NCI-H187 (cell line): ENCODE measurements at places on chromosomes 16 and 17.
A peak's percentile ranks its signal among the peaks of the same experiment; 100 is the strongest.

DNA sequence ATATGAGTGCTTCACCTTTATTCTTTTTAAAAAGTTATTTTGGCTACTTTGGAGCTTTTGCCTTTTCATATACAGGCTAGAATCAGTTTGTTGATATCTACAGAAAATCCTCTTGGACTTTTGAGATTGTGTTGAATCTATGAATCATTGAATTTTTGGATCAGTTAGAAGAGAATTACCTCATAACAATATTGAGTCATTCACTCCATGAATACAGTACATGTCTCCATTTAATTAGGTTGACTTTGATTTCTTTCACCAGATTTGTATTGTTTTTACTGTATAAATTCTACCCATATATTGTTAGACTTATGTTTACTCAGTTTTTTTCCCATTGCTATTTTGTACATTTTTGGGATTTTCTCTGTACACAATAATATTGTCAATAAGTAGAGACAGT lies 54.4 kb downstream of the TAOK1 start:
- no peak for DNase-seq

DNA sequence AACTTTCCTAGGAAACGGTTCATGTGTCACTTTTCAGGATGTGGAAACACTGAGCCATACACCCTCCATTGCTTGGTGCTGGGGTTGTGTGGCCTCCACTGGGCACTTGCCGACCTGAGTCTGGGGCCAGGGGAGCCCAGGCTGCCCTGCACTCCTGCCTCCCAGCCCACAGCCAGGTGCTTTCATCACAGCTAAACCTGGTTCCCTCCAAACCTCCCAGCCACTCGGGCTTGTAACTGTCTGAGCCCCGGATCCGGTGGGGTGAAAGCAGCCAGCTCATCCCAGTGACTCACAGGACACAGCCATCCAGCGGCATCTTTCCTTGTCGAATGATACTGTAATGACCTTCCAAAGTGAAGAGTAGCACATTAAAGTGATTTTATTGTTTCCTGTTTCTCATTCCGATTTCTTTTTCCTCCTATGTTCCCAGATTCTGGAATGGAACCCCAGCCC lies 19.8 kb downstream of the CARHSP1 start:
- no peak for DNase-seq

DNA sequence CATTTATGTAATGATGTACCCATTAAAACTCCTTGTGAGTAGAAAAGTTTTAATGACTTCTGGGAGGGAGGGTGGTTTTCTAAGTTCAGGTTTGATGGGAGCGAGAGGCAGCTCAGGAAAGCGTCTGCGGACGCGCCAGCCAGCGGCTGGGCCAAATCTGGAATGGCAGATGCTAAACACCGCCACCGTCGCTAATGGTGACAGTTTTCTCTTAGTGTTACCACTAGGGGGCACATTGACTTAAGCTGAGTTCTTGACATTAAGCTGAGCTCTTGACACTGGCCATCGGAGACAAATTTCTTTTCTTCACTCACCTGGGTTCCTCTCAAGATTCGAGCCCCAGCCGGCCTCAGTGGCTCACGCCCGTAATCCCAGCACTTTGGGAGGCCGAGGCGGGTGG lies 6.7 kb downstream of the TRPV1 start:
- DNase-seq: peak; percentile 65

GRCh38 chr16:47258874-47259461 lies 115.2 kb upstream of the NETO2 start:
- DNase-seq: no peak

GRCh38 chr17:63760771-63761539 lies 12.4 kb downstream of the CCDC47 start:
- no peak for DNase-seq

DNA sequence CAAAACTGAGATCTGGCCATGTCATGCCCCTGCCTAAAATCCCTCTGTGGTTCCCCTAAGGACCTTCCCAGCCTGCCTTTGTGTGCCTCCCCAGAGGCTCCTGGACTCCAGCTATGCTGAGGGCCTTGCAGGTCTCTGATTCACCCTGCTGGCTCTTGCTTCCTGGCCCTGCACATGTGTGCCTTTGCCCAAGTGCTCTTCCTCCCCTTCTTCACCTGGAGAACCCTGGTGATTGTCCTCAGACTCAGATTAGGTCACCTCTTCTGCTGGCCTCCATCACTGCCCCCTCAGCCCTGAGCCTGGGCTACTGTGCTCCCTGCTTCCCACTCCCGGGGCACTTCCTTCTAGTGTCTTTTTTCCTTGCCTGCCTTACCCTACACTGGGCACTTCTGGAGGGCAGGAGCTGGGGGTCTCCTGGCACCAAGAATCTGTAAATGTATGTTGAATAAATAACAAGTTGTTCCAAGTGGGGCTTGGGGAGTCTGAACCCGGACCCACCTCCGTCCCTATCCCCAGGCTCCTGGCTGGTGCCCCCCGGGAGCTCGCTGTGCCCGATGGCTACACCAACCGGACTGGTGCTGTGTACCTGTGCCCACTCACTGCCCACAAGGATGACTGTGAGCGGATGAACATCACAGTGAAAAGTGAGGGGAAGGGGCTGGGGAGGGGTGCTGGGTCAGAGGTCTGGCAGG lies 7.8 kb downstream of the ITGA3 start:
- no peak for DNase-seq

DNA sequence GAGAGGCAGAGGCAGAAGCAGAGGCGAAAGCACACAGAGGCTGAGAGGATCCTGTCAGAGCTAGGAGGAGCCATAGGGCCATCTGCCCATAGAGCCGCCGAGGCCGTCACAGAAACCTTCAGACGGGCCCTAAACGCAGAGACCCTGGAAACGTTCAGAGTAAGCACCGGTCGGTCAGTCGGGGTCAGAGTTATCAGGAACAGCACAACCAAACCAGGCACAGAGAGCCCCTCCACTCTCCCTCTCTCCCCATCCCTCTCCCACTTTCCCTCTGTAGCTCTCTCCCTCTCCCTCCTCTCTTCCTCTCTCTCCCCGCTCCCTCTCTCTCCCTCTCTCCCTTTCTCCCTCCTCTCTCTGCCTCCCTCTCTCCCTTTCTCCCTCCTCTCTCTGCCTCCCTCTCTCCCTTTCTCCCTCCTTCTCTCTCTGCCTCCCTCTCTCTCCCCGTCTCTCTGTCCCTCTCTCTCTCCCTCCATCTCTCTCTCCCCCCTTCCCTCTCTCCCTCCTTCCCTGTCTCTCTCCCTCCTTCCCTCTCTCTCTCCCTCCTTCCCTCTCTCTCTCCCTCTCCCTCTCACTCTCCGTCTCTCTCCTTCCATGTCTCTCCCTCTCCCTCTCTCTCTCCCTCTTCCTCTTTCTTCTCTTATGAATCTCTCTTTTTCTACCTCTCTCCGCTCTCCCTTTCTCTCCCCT lies 138.9 kb downstream of the C16orf95 start:
- DNase-seq: no peak

- DNase-seq: no peak
Measured at GRCh38 chr17:69417545-69418483, 3.3 kb downstream of the MAP2K6 start.

DNA sequence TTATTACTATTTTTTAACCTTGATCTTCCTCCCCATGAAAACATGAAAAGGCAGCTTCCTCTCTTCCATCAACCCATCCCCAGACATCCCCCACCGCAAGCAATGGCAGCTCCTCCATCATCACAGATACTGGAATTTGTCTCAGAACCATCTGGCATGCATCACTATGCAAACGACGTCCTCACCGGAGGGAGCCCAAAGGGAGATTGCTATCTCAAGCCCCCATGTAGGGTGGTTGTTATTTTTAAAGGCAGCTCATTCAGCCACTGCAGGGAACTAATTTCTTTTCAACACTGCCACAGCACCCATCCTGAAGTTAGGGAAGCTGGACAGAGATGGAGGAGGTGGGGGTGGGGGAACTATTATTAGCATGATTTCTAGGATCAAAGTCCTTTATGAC lies 222.5 kb downstream of the FOXL1 start:
- no peak for DNase-seq

DNA sequence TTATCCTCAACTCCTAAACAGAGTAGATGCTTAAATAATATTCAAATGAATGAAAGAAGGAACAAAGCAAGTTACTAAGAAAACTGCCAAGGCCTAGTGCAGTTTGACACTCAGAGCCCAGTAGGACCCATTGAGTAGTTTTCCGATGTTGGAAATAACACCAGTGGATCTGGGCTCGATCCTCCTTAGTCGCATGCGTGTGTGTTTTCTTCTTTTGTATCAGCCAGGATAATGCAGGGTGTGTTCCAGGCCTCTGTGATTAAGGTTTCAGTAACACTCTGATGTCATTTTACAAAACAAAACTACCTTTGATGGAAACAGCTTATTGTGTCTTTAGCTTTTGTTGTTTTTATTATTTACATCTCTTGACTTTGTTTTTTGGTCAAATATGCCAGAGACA lies 24.5 kb downstream of the KSR1 start:
- no peak for DNase-seq

- peak; percentile 63 for DNase-seq
Measured at GRCh38 chr16:20614186-20615141, 38.3 kb upstream of the ACSM2B start.

- DNase-seq: no peak
Measured at GRCh38 chr16:74034862-74035261, 261.8 kb upstream of the PSMD7 start.

DNA sequence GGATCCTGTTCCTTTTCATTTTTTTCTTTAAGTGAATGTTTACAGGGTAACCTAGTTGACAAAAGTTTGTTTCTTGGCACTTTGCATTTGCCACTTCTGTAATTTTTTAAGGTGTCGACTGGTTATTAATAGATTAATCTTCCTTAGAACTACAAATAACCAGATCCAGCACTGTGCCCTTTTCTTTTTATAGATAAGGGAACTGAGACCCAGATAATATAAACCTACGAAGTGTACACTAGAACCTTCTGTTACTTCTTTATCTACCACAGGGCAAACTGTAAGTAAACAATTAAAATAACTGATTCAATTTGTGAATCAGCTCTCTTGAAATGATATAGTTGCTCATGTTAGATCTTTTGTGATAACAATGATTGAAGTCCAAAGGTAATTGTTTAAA lies 55.4 kb downstream of the NLK start:
- DNase-seq: no peak

GRCh38 chr17:10198509-10199249 lies at the start of gene GAS7:
Gene GAS7, minus strand, starts transcription at chr17:10198606.
- DNase-seq: no peak

DNA sequence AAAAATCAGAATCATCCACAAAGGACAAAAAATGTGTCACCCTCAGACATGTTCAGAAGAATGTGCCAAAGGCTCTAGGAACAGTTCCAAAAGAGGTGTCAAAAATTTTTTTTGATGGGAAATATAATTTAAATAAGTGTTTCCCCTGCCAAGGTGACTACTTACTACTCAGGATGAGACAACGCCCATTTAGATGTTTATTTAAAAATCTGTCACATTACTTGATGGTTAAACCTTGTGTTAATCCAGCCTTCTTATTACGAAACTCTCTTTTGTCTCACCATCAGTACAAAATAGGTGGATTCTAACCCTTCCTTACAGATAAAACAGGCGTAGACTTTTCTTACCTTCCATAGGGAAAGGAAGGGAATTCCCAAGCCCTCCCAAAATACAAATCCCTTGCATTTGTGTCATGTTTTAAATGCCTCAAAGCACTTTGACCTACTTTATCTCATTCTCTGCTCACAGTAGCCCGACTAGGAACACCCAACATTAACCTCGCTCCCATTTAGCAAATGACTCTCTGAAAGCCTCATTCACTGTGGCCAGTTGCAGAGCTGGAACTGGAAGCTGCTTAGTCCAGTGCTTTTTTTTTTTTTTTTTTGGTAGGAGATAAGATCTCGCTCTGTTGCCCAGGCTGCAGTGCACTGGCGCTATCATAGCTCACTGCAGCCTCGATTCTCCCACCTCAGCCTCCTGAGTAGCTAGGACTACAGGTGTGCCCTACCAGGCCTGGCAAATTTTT lies 5.8 kb upstream of the GNA13 start:
- DNase-seq: no peak

- DNase-seq: no peak
Measured at GRCh38 chr16:58022601-58023371, 2.8 kb upstream of the MMP15 start.

- no peak for DNase-seq
Measured at GRCh38 chr16:24298548-24299167, 42.5 kb downstream of the CACNG3 start.

GRCh38 chr17:16319969-16320368 lies 33.3 kb downstream of the CENPV start:
- DNase-seq: no peak

DNA sequence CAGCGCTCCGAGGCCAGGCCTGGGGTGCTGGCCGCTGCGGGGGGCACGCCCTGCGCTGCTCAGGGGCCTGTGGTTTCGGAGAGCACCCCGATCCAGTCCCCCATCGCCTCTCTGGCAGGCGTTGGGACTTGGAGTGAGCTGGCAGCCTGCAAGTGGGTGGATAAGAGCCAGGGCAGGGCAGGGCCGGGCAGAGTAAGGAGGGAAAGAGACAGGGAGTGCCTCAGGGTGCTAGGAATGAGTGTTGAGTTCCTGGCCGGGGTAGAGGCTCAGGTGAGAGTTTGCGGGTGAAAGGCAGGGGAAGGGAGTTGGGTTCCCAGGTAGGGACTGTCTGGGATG lies 1.3 kb downstream of the CDH13 start:
- DNase-seq: no peak

GRCh38 chr17:73956595-73957465 lies 246.6 kb upstream of the RPL38 start:
- no peak for DNase-seq

GRCh38 chr17:44912763-44913544 lies 2.3 kb downstream of the GFAP start:
- DNase-seq: no peak

- no peak for DNase-seq
Measured at GRCh38 chr17:59296190-59296589, 35.3 kb upstream of the YPEL2 start.

- no peak for DNase-seq
Measured at GRCh38 chr16:84391151-84392030, 23.1 kb downstream of the ATP2C2 start.

DNA sequence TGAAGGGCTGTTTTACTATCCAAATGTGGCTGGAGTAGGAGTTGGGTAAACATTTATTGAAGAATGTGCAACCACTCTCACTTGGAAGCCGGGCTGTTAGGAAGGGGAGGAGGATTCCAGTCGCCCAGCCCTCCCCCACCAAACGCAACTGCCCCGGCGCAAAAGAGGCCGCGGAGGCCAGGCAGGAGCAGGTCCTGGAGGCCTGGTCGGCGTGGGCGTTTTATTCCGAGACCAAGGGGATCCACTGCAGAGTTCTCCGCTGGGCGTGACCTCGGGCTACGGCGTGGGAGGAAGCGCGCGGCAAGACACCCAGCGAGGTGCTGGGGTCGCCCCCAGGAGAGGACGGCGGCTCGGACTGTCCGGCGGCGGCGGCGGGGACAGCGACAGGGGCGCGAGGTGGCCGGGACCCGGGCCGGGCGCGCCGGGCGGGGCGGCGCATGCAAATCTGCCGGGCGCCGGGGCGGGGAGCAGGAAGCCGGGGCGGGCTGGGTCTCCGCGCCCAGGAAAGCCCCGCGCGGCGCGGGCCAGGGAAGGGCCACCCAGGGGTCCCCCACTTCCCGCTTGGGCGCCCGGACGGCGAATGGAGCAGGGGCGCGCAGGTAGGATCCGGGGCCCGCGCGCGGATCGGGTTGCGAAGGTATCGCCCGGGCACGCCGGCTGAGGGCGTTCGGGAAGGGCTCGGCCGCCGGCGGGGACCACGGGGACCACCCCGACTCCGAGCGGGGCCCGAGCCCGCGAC lies at the start of gene IL4R:
TSS of gene IL4R (plus strand) at position 553 of the 739 bp plus-strand sequence. CDS start 26,230 bp downstream, outside the sequence.
- DNase-seq: no peak
